Hypothalamus (tissue), 51 donors: ENCODE measurements at places on chromosomes 16 and 17.

DNA sequence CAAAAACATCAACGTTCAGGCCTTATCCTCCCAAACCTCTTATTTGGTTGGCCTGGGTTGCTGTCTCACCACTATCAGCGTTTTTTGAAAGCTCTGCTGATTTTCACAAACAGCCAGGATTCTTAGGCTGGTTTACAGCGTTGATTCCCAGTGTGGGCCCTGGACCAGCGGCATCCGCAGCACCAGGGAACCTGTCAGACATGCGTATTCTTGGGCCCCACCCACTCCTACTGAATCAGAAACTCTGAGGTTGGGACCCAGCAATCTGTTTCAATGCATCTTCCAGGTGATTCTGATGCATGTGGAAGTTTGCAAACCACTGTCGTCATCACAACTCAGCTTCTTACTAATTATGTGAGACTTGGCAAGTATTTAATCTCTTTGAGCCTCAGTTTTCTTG is 58.5 kb downstream of the RGS9 start:
- no peak for DNase-seq

DNA sequence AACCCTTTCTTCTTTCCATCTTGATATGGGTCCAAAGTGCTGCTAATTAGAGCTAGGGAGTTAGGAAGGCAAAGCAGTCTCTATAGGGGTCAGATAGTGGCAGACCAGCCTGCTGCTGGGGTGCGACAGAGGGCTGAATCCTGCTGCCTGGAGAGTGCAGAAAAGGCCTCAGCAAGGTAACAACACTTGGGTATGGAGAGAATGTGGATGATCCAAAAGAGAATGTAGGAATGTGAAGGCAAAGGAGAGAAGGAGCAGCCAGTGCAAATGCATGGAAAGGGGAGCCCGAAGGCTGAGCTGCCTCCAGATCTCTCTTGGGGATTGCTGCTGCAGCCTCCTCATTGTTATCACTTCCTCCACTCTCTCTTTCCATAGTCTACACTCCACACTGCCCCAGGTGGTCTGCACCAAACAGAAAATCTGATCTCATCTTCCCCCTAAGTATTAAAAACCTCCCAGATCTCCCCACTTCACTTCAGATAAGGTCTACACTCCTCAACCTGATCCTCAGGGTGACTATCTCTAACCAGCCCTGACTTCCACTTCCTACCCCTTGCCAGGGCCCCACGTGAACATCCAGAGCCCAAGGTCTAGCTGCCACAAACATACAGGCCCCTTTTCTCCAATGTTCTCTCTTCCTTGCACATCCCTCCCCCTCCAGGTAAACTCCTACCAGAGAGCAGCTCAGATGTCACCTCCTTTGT is 28.8 kb downstream of the TOM1L2 start:
- DNase-seq, result no peak

- DNase-seq, result no peak
Observed at GRCh38 chr16:56780646-56781045, 50.7 kb downstream of the NUP93 start.

- no peak for DNase-seq
Observed at GRCh38 chr17:31313982-31314781, at the start of gene EVI2B. Gene EVI2B, minus strand, starts transcription at chr17:31314054. Its CDS starts 8,445 bp downstream, at chr17:31305609.

GRCh38 chr17:72423286-72423589 is 302.4 kb downstream of the SOX9 start:
- no peak for DNase-seq
